ENCODE measurements at places on chromosomes 3 and 15. TPM values are rescaled to one million over a fixed set of nuclear protein-coding genes. Genes with fewer than 3 reads are reported as not detected.

Gene CD80
- total RNA-seq = 0.15 TPM

Gene FANCD2OS
- total RNA-seq = not detected

GRCh38 chr15:64930019-64930652, 18.4 kb downstream of the ANKDD1A start:
- H3K27me3 ChIP-seq = no peaks in the 10 kb centered on the region
- no peak overlapping the region for H3K27ac ChIP-seq
- H3K4me3 ChIP-seq = no peak overlapping the region
- H3K36me3 ChIP-seq = no peaks in the 10 kb centered on the region
- H3K4me1 ChIP-seq = no peaks in the 10 kb centered on the region

- DNase-seq = no peak
- H3K4me1 ChIP-seq = no peaks in the 10 kb centered on the region
- no peak overlapping the region for H3K27ac ChIP-seq
- no peaks in the 10 kb centered on the region for H3K36me3 ChIP-seq
- H3K27me3 ChIP-seq = peaks cover 20% of the 10 kb centered on the region
- peak overlapping the region; percentile 27 for H3K4me3 ChIP-seq
These were observed 837 bp downstream of the LRRN1 start for GRCh38 chr3:3800080-3800455.

DNA sequence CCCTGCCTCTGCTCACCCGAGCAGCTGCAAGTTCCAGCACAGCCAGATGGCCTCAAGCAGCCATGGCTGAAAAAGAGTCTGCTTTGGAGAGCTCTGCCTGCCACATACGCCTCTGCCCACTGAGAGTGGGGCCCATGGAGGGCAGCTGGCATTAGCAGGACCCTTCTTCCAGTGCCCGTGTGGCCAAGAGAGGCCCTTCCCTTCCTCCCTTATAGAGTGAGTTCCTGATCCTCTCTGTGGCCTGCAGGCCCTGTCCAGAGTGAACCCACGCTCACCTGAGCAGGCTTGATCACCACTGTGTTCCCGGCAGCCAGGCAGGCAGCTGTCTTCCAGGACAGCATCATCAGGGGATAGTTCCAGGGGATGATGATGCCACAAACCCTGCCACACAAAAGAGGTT, 41.4 kb upstream of the SLC41A3 start:
- H3K27me3 ChIP-seq = peaks cover 11% of the 10 kb centered on the region
- no peak overlapping the region for H3K27ac ChIP-seq
- H3K4me1 ChIP-seq = no peaks in the 10 kb centered on the region
- H3K4me3 ChIP-seq = no peak overlapping the region
- DNase-seq = no peak

DNA sequence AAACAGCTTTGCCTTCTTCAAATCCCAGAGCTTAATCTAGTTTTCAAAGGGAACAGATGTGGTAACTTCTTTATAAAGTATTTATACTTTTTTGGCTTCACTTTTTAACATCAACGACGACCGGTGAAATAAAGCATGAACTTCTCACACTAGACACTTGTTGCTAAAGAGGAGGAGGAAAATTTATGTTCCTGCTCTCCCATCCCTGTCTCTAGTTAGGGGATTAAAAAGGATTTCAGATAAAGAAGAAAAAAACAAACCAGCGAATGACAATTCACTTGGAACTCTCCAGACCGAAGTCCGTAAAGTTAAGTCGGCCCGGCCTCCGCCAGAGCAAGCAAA, 672 bp downstream of the NEDD4 start:
- H3K36me3 ChIP-seq = no peaks in the 10 kb centered on the region
- H3K27me3 ChIP-seq = no peaks in the 10 kb centered on the region
- peaks cover 19% of the 10 kb centered on the region for H3K4me1 ChIP-seq
- peak overlapping the region; percentile 89 for H3K27ac ChIP-seq

DNA sequence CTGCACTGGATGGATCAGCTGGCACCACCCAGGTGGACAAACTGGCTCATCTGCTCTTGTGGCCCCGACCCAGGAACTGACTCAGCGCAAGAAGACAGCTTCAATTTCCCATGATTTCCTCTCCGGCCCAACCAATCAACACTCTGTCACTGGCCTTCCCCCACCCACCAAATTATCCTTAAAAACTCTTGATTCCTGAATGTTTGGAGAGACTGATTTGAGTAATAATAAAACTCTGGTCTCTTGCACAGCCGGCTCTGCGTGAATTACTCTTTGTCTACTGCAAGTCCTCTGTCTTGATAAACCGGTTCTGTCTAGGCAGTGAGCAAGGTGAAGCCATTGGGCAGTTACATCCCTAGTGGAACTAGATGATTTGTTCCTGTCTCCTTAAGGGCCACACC, 16.1 kb downstream of the BDH1 start:
- no peaks in the 10 kb centered on the region for H3K36me3 ChIP-seq
- H3K4me1 ChIP-seq = no peaks in the 10 kb centered on the region
- 0 out of 2 replicates have a peak, but pooled peaks cover 3% of the 10 kb centered on the region for H3K27me3 ChIP-seq
- H3K27ac ChIP-seq = no peak overlapping the region
- no peak overlapping the region for H3K4me3 ChIP-seq

DNA sequence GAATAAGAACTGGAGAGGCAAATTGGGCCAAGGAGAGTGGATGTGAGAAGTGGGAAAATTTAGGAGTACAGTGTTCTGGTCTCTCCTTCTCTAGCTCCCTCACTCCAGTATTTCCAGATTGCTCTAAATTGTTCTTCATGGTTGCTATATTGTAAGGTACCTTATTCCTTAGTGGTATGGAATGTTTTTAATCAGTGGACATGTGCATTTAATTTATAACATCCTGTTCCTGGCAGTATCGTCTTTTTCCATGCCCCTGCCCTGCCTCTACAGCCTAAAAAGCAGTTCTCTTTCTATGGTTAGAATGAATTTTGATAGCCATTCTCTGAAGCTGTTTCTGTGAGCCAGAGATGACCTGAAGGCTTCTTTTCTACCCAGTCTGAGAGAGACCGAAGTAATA, 180.5 kb downstream of the TCF12 start:
- H3K27ac ChIP-seq = no peak overlapping the region
- no peak overlapping the region for H3K4me3 ChIP-seq
- no peak for DNase-seq
- no peaks in the 10 kb centered on the region for H3K27me3 ChIP-seq

DNA sequence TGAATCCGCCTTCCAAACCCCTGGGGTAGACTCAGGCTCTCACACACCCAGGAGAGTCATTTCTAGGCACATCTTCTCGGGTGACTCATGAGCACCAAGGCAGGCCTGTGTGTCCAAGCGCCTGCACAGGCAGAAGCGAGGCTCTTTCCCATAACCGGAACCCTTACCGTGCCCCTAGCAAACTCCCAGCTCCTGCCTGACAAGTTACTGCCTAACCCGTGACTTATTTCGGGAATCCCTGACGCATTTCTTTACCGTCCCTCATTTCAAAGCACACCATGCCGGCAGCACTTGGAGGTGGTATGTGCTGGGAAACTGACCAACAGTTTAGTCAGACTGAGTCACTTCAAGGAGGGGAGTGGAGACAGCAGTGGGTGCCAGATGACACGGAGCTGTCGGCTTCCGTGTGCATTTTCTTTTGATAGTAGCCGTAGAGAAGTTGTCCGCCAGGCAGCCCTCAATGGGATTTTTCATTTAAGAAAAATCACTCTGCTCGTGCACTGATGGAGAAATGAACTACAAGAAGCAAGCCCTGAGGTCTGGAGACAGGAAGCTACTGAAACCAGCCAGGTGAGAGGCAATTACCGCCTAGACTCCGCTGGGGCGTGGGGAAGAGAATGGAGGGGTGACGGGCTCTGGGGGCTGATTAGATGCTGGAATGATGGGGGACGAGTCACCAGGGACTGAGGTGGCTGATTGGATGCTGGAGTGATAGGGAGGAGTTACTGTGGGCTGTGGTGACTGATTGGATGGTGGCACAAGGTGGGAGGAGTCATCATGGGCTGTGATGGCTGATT, 17.3 kb upstream of the HRH1 start:
- H3K4me1 ChIP-seq = peaks cover 3% of the 10 kb centered on the region
- H3K36me3 ChIP-seq = no peaks in the 10 kb centered on the region
- H3K27ac ChIP-seq = peak overlapping the region; percentile 36
- DNase-seq = peak; percentile 93

GRCh38 chr3:186786922-186787321, 3.5 kb downstream of the EIF4A2 start:
- H3K27me3 ChIP-seq = no peaks in the 10 kb centered on the region

DNA sequence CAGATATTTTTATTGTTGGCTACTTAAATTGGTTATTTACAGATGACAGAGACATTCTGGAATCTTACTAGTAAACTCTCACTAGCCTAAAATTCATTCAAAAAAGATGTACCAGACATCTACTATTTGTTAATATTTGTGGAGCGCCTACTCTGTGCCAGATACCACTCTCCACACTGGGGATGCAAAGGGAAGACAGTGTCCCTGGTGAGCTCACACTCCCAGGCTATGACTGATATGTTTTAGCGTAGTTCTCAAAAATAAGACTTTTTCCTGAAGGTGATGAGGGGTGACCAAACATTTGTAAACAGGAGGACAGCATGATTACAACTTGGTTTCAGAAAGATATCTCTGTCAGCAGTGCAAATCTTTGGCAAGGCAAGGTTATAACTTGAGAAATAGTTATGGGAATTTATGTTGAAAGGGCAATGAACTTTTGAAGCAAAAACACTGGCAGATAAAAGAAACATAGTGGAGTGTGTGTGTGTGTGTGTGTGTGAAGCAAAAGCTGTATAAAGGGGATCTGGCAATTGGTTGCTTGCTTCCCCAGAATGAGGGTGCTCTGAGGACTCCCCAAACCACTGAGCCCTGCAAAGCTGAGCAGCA, 51.2 kb downstream of the HACD2 start:
- H3K4me3 ChIP-seq = no peak overlapping the region
- no peaks in the 10 kb centered on the region for H3K4me1 ChIP-seq
- no peak overlapping the region for H3K27ac ChIP-seq
- DNase-seq = no peak
- H3K36me3 ChIP-seq = no peaks in the 10 kb centered on the region
